ENCODE measurements at places on chromosomes 2 and 18.

- peak; percentile 79 for DNase-seq
These were observed 32.8 kb upstream of the SLC14A1 start for GRCh38 chr18:45690975-45691815.

DNA sequence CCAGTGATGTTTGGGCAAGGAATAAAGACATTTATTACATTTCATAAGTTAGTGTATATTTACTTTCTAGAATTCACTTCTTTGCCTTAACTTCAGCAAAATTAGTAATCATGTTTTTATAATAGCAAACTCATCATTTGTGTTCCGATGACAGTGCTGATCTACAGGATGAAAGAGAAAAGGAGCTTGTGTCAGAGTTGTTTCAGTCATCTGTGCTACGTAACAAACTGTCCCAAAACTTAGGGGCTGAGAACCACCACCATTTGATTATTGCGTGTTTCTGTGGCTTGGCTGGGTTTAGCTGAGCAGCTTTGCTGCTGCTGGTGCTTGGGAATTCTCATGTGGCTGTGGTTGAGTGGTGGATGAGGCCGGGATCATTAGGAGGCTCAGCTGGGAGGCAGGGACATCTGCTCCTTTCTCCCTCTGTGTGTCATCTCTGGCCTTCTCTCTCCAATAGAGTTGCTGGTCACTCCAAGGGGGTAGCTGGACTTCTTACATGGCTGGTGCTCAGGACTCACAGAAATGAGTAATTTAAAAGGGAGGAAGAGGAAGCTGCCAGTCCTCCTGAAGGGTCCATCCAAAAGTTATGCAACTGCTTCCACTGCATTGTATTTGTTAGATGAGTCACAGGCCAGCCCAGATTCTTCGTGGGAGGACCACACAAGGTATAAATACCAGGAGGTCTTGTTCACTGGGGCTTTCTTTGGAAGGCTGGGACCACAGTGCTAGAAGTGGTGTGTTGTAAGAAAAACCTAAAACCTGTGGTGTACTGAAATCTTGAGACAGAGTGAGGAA lies 43.4 kb upstream of the HAAO start:
- no peak for DNase-seq

GRCh38 chr2:158457826-158458616 lies 1.3 kb downstream of the PKP4 start:
- peak; percentile 62 for DNase-seq

DNA sequence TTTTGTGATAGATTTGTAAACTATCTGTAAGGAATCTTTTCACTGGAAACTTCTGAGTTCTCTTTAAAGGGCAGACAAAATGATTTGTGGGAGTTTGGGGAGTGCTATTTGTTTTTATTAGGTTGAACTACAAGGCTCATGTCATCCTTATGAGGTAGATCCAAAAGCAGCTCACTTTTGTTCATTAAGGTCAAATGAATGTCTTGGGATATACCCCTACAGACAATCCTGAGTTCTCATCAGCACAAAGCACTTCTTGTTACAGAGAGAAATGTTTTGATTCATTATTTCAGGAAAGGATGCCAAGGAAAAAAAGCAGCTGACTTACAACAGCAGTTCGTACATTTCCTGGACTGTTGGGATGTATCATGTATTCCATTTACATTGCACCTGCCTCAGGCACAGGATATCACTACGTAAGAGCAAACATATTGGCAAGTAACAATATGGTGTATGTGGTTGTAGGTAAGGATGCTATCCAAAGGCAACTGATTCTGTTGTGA lies 68.9 kb downstream of the DCC start:
- DNase-seq: no peak

GRCh38 chr2:9638532-9638931 lies 7.7 kb upstream of the YWHAQ start:
- DNase-seq: no peak

All from activated CD4-positive, alpha-beta T cell treated with anti-CD3 and anti-CD28 coated beads, Interleukin-2, amount 50 U/mL, for 1 hour (primary cell).